Spleen (tissue), 13 donors: ENCODE measurements at places on chromosomes 2 and 18. TPM values are rescaled to one million over a fixed set of nuclear protein-coding genes. Genes with fewer than 3 reads are reported as not detected.

DNA sequence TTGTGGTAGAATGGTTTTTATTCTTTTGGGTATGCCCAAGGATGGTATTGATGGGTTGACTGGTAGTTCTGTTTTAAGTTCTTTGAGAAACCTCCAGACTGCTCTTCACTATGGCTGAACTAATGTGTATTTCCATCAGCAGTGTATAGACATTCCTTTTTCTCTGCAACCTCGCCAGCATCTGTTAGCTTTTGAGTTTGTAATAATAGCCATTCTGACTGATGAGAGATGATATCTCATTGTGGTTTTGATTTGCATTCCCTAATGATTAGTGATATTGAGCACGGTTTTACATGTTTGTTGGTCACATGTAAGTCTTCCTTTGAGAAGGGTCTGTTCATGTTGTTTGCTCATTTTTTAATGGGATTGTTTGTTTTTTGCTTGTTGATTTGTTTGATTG lies 1348.7 kb upstream of the NXPH2 start:
- no peaks in the 10 kb centered on the region for H3K36me3 ChIP-seq
- no peaks in the 10 kb centered on the region for H3K4me1 ChIP-seq
- no peaks in the 10 kb centered on the region for H3K27me3 ChIP-seq
- no peak for DNase-seq
- H3K27ac ChIP-seq, result no peak overlapping the region
- no peak overlapping the region for H3K4me3 ChIP-seq

DNA sequence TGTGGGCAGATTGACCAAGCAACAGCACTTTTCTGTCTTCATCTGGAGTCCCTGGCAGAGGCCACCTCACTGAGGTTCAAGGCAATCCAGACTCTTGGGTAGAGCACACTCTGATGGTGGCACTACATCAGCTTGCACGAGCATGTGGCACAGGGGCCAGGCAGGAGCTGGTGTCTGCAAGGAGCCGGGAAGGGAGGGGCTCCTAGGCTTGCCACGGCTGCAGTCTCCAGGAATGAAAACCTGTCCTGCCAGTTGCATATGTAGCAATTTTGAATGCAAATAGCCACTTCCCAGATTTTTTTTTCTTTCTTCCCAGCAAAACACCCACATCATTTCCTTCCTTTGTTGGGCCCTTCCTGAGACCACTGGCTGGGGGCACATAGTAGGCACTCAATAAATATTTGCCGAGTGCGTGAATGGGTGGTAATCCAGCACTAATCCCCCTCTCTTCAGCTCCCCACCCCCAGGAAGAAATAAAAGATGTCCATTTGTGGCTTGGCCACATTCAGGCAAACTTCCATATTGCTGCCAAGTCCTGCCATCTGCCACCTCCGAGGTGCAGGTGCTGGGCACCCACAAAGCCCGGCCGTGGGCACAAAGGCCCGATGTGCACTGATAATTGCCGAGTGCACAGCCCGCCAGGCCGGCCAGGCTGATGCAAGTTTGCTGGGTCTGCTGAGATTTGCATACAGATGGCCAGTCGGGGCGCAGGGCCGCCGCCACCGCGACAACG lies 72.4 kb downstream of the MYCN start:
- H3K27ac ChIP-seq, result no peak overlapping the region
- no peaks in the 10 kb centered on the region for H3K36me3 ChIP-seq
- peaks cover 7% of the 10 kb centered on the region for H3K27me3 ChIP-seq
- no peak for DNase-seq
- H3K4me1 ChIP-seq, result no peaks in the 10 kb centered on the region

- H3K27me3 ChIP-seq, result no peaks in the 10 kb centered on the region
- no peaks in the 10 kb centered on the region for H3K36me3 ChIP-seq
- no peak overlapping the region for H3K27ac ChIP-seq
- H3K4me1 ChIP-seq, result no peaks in the 10 kb centered on the region
These were observed 305.3 kb downstream of the TMX3 start for GRCh38 chr18:68409576-68409975.

GRCh38 chr2:35082072-35082471 lies 1273.5 kb upstream of the CRIM1 start:
- H3K4me1 ChIP-seq, result no peaks in the 10 kb centered on the region
- H3K36me3 ChIP-seq, result no peaks in the 10 kb centered on the region
- no peak overlapping the region for H3K4me3 ChIP-seq
- no peak for DNase-seq

DNA sequence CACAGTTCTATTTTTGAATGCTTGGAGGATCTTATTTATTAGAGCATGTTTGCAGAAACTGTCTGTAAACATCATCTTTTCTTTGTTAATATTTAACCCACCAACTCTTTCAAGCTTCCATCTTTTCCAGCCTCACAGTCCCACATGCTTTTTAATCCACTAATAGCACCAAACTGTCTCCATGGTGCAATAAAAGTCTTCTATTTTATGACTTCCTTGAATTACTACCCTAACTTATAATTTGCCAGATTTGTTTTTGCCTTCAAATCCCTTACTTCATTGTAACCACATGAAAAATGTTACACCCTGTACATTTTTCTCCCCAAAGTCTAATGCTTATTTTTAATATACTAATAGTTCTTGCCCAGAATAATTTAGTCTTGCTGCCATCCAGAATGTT lies 792.6 kb downstream of the PLCL1 start:
- no peak overlapping the region for H3K27ac ChIP-seq
- no peak overlapping the region for H3K4me3 ChIP-seq
- no peaks in the 10 kb centered on the region for H3K27me3 ChIP-seq
- H3K4me1 ChIP-seq, result no peaks in the 10 kb centered on the region

GRCh38 chr2:173232956-173233744 lies 121.5 kb upstream of the CDCA7 start:
- no peaks in the 10 kb centered on the region for H3K36me3 ChIP-seq
- no peak overlapping the region for H3K4me3 ChIP-seq
- H3K4me1 ChIP-seq, result no peaks in the 10 kb centered on the region

The RGPD4 gene
- 0.14 TPM for total RNA-seq

DNA sequence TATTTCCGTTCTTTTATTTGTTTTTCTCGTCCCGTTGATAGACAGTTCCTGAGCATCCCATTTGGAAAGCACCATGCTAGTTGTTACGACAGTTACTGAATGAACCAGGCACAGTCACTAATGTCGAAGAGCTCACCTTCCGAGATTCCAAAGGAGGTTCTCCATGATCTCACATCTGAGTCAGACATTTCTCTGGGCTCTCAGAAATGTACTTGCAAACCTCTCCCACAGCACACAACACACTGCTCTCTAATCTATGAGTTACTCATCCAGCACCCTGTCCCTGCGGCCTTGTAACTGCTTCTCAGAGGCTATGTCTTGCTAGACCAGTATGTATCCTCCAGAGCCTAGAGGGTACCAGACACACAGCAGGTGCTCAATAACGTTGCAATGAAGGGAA lies 174.7 kb downstream of the DNER start:
- H3K4me3 ChIP-seq, result no peak overlapping the region
- H3K27ac ChIP-seq, result no peak overlapping the region
- H3K4me1 ChIP-seq, result no peaks in the 10 kb centered on the region
- H3K36me3 ChIP-seq, result no peaks in the 10 kb centered on the region
- H3K27me3 ChIP-seq, result no peaks in the 10 kb centered on the region
- no peak for DNase-seq

The CNDP1 gene
- 0.13 TPM for total RNA-seq

DNA sequence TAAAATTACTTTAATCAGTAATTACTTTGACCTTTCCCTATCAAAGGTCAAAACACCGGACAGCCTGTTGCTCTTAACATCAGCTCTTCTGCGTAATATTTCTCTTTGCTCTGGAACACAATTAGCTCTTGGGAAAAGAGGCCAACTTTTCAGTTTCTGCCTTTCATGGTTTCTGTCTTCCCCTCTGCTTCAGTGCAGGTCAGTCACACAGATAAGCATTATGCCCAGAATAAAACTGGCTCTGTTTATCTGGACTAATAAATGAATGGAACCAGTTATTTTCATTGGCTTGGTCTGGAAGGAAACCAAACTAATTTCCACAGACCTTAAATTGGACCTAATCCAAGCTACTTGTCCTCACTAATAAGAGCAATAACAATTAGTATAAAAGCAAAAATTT lies 26.2 kb upstream of the GALNT3 start:
- peaks cover 10% of the 10 kb centered on the region for H3K4me1 ChIP-seq
- no peaks in the 10 kb centered on the region for H3K27me3 ChIP-seq
- H3K27ac ChIP-seq, result no peak overlapping the region
- no peak for DNase-seq
- no peak overlapping the region for H3K4me3 ChIP-seq

GRCh38 chr2:33209976-33210375 lies 263.2 kb downstream of the LTBP1 start:
- no peaks in the 10 kb centered on the region for H3K4me1 ChIP-seq
- no peak overlapping the region for H3K27ac ChIP-seq
- H3K4me3 ChIP-seq, result no peak overlapping the region
- no peaks in the 10 kb centered on the region for H3K27me3 ChIP-seq

DNA sequence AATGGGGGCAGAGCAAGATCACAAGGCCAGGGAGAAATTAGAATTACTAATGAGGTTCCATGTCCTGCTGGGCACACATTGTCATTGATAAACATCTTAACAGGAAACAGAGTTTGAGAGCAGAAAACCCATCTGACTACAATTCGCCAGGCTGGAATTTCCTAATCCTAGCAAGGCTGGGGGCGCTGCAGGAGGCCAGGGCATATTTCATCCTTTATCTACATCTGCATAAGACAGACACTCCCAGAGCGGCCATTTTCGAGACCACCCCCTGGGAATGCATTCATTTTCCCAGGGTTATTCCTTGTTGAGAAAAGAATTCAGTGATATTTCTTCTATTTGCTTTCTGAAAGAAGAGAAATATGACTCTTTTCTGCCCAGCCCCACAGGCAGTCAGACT lies 152.7 kb downstream of the SUCLG1 start:
- H3K27me3 ChIP-seq, result no peaks in the 10 kb centered on the region
- DNase-seq, result no peak
- H3K27ac ChIP-seq, result no peak overlapping the region
- H3K4me3 ChIP-seq, result no peak overlapping the region
- no peaks in the 10 kb centered on the region for H3K4me1 ChIP-seq
- H3K36me3 ChIP-seq, result no peaks in the 10 kb centered on the region

The OBSL1 gene
- total RNA-seq, result 26.7 TPM

The MATN3 gene
- 0.56 TPM for total RNA-seq

The CHRND gene
- not detected for total RNA-seq

DNA sequence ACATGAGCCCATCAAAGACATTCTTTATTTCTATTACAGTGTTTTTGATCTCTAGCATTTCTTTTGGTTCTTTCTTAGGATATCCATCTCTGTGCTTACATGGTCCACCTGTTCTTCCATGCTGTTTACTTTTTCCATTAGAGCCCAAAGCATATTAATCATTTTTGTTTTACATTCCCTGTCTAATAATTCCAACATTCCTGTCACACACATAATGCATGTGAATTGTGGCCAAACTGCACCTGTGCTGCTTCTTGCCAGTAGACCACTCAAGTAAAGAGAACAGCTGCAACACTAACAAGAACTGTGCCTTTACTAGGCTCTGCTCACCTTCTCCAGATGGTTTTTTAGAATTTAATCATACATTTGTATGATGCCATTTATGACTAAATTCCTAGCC lies 103.0 kb downstream of the PTH2R start:
- H3K4me1 ChIP-seq, result no peaks in the 10 kb centered on the region
- H3K27me3 ChIP-seq, result no peaks in the 10 kb centered on the region
- H3K36me3 ChIP-seq, result no peaks in the 10 kb centered on the region
- H3K27ac ChIP-seq, result no peak overlapping the region
- H3K4me3 ChIP-seq, result no peak overlapping the region

The DSEL gene
- total RNA-seq, result 8.0 TPM

GRCh38 chr2:235859651-235860050 lies 308.5 kb downstream of the GBX2 start:
- H3K27ac ChIP-seq, result peak overlapping the region; percentile 67
- no peaks in the 10 kb centered on the region for H3K36me3 ChIP-seq
- no peak for DNase-seq
- H3K4me1 ChIP-seq, result no peaks in the 10 kb centered on the region
- H3K4me3 ChIP-seq, result no peak overlapping the region

GRCh38 chr2:203989521-203989920 lies 53.0 kb downstream of the ICOS start:
- no peak for DNase-seq
- no peaks in the 10 kb centered on the region for H3K27me3 ChIP-seq
- H3K4me1 ChIP-seq, result no peaks in the 10 kb centered on the region
- H3K4me3 ChIP-seq, result no peak overlapping the region

The C2orf66 gene
- not detected for total RNA-seq

DNA sequence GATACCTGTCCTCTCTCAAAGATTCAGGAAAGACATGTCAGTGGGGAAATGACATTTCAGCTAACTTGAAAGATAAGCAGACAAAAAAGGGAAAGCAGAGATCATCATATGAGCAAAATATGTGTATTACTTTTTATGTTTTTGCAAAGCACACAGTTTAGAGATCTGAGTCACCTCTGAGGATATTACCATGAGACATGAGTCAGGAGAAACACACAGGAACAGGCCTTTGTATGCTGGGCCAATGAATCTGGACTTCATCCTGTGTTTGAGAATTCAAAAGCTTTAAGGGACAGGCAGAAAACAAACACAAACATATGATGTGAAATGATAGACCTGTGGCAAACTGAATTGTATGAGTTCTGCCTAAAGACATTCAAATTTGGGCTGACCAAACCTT lies 306.0 kb upstream of the EPC2 start:
- DNase-seq, result no peak
- peaks cover 25% of the 10 kb centered on the region for H3K36me3 ChIP-seq
- H3K4me1 ChIP-seq, result no peaks in the 10 kb centered on the region

- DNase-seq, result no peak
- H3K27me3 ChIP-seq, result no peaks in the 10 kb centered on the region
- no peak overlapping the region for H3K4me3 ChIP-seq
- H3K36me3 ChIP-seq, result no peaks in the 10 kb centered on the region
- H3K4me1 ChIP-seq, result no peaks in the 10 kb centered on the region
These were observed 84.1 kb downstream of the BOD1L2 start for GRCh38 chr18:57230861-57231585.

DNA sequence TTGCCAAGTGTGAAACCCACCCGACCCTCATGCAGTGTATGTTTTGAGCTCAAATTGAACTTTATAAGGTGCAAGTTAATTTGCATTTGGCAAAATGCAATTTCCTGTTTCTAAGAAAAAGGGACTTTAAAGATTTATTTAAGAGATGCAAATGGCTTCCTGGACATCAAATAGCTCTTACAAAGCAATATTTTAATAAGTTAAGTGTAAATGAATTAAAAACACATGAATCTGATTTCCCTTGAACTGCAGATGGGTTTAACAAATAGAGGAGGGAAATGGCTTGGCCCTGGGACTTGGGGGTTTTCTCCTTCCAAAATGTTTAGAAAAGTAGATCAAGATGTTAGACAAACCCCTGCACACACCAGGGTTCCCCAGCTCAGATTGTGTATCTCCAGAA lies 116.0 kb downstream of the EN1 start:
- no peak for DNase-seq
- H3K36me3 ChIP-seq, result no peaks in the 10 kb centered on the region
- H3K27me3 ChIP-seq, result no peaks in the 10 kb centered on the region
- no peaks in the 10 kb centered on the region for H3K4me1 ChIP-seq
- H3K27ac ChIP-seq, result no peak overlapping the region

GRCh38 chr2:225013425-225014365 lies 28.6 kb downstream of the DOCK10 start:
- no peak overlapping the region for H3K4me3 ChIP-seq
- peaks cover 44% of the 10 kb centered on the region for H3K4me1 ChIP-seq
- no peaks in the 10 kb centered on the region for H3K27me3 ChIP-seq
- no peak for DNase-seq

GRCh38 chr18:69002233-69002632 lies 204.4 kb downstream of the CCDC102B start:
- H3K36me3 ChIP-seq, result no peaks in the 10 kb centered on the region
- H3K4me1 ChIP-seq, result no peaks in the 10 kb centered on the region
- no peak for DNase-seq
- H3K27me3 ChIP-seq, result no peaks in the 10 kb centered on the region
- no peak overlapping the region for H3K4me3 ChIP-seq

The IL1A gene
- total RNA-seq, result not detected

The GPR17 gene
- total RNA-seq, result 0.23 TPM

- H3K27ac ChIP-seq, result no peak overlapping the region
- H3K36me3 ChIP-seq, result peaks cover 31% of the 10 kb centered on the region
- H3K4me3 ChIP-seq, result no peak overlapping the region
These were observed 35.8 kb downstream of the SPOPL start for GRCh38 chr2:138537170-138537915.
